ENCODE measurements at places on chromosomes 16 and 17. TPM values are rescaled to one million over a fixed set of nuclear protein-coding genes. Genes with fewer than 3 reads are reported as not detected.

INPP5K gene
- total RNA-seq, result 42.3 TPM

SDR42E2 gene
- total RNA-seq, result not detected

DNA sequence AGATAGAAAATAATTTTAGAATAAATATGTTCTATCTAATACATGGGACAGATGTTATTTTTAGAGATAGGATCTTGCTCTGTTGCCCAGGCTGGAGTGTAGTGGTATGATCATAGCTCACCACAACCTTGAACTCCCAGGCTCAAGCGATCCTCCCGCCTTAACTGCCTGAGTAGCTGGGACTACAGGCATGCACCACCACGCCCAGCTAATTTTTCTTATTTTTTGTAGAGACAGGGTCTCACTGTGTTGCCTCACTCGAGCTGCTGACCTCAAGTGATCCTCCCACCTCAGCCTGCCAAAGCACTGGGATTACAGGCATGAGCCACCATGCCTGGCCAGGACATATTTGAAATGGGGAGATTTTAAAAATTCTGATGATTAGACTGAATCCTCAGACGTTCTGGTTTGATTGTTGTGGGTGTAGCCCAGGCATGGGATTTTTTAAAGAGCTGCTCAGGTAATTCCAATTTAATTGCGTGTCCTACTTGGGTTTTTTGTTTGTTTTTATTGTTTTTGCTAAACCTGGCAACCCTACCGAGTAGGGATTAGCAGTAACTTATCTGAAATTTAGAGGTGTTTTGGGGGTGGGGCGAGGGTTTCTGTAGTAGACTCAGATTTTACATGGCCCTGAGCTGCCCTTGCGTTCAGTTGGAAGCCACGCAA, 142.9 kb downstream of the RAB11FIP4 start:
- peak; percentile 38 for DNase-seq
- H3K27me3 ChIP-seq, result no peaks in the 10 kb centered on the region
- H3K4me3 ChIP-seq, result no peak overlapping the region
- no peaks in the 10 kb centered on the region for H3K36me3 ChIP-seq
- H3K4me1 ChIP-seq, result peaks cover 29% of the 10 kb centered on the region
- peak overlapping the region; percentile 57 for H3K27ac ChIP-seq

- H3K27me3 ChIP-seq, result no peaks in the 10 kb centered on the region
- H3K4me3 ChIP-seq, result no peak overlapping the region
- peak; percentile 22 for DNase-seq
- H3K36me3 ChIP-seq, result no peaks in the 10 kb centered on the region
- H3K4me1 ChIP-seq, result 0 out of 2 replicates have a peak, but pooled peaks cover under 1% of the 10 kb centered on the region
- no peak overlapping the region for H3K27ac ChIP-seq
Observed at GRCh38 chr17:61395983-61396585, 3.6 kb upstream of the TBX2 start.

GRCh38 chr16:1612320-1613111, at the start of gene CRAMP1:
Gene CRAMP1 (plus strand): TSS chr16:1612360. CDS start chr16:1614640, 2,280 bp downstream.
- peak within 1 kb of the TSS; percentile 87 for H3K4me3 ChIP-seq
- peak within 1 kb of the TSS; percentile 86 for H3K27ac ChIP-seq
- DNase-seq, result peak; percentile 67
- H3K27me3 ChIP-seq, result no peaks in the 10 kb centered on the region
- H3K4me1 ChIP-seq, result peaks cover 17% of the 10 kb centered on the region

- H3K27me3 ChIP-seq, result no peaks in the 10 kb centered on the region
- no peak for DNase-seq
- H3K4me3 ChIP-seq, result no peak overlapping the region
Observed at GRCh38 chr17:57412520-57413096, 156.3 kb downstream of the MSI2 start.
